ENCODE measurements at places on chromosomes 6 and 20. TPM values are rescaled to one million over a fixed set of nuclear protein-coding genes. Genes with fewer than 3 reads are reported as not detected.

UBE2J1 gene
- 13.1 TPM for total RNA-seq

SDCBP2 gene
- 1.9 TPM for total RNA-seq

DNA sequence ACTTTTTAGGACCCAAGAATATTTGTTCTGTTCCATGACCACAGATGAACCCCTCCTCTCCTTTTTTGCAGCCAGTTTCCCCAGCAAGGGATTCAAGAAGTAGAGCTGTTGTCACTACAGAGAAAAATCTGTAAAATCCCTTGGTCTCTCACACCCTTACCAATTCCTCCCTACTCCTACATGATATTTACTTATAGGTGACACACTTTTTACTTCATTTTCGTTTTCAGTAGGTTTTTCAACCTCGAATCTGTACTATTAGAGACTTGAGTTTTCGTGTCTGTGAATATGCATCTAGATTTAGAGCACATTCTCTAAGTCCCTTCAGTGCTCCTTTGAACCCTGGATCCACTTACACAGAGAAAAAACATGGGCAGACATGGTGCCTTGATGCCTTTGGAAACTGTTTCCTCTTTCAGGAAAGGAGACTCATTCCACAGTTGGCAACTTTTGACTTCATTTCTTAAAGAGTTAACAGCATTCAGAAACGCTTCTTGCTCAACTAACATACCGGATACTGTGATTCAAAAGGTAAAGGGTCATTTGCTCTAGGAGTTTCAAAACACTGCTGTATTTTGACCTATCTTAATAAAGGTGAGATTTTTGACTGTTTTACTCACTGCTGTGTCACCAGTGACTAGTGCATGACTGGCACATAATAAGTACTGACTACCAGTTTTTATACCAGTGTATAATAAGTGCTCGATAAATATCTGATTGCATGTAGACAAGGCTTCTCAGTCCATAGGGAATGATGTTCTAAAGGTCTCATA lies 50.6 kb downstream of the LAMA4 start:
- no peaks in the 10 kb centered on the region for H3K36me3 ChIP-seq
- H3K27ac ChIP-seq: no peak overlapping the region
- H3K27me3 ChIP-seq: no peaks in the 10 kb centered on the region
- peaks cover 16% of the 10 kb centered on the region for H3K4me1 ChIP-seq
- H3K4me3 ChIP-seq: no peak overlapping the region

DNA sequence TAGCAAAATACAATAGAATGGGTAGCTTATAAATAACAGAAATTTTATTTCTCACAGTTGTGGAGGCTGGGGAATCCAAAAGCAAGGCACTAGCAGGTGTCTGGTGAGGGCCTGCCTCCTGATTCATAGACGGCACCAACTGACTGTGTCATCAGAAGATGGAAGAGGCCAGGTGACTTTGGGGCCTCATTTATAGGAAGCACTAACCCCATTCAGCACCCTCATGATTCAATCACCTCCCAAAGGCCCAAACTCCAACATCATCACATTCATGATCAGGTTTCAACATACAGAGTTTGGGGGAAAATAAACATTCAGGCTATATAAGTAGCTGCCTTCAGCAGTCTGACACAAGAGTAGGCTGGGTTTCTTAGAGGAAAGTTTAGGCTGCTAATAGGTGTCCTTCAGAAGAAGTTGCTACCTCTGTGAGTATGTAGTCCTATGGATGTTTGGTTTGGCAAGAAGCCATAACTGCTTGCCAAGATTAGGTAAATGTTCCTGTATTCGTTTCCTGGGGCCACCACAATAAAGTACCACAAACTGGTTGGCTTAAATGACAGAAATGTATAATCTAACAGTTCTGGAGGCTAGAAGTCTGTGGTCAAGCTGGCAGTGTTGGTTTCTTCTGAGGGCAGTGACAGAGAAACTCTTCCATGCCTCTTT lies 48.8 kb downstream of the NT5E start:
- no peak overlapping the region for H3K4me3 ChIP-seq
- no peaks in the 10 kb centered on the region for H3K27me3 ChIP-seq
- no peak for DNase-seq
- peaks cover 23% of the 10 kb centered on the region for H3K36me3 ChIP-seq
- no peak overlapping the region for H3K27ac ChIP-seq

DNA sequence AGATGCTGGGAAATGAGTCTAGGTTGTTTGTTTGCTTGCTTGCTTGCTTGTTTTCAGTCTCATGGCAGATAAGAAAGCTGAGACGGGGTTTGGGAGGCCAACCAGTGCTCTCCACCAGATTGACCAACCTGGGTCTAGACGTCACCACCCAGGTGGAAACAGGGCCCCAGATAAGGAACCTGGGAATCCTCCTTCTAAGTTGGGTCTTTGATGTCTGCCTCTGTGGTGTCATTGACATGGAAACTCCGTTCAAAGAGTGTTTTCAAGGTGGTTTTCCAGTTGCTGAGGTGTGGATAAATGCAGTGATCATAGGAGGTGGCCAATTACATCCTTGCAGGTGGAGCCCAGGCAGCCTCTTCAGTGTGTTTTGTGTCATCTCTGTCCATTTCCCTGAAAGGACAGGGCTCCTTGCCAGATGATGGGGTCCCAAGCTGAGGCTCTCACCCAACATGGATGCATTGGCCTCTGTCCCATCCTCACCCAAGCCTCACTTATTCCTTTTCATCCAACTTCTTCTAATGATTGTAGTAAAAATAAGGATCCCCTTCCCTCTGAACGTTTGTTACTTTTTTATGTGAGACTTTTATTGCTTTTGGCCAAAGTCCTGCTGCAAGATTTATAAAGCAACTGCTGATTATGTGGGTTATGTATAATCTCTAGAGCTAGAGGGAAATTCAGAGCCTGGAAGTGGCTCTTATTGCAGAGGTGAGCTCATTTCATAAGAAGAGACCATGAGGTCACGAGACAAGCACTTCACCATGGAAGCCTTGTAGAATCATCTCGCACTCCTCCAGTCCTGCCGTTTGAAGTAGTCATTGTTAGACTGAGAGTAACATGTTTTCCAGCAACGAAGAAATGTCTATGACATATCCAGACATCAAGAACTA lies 32.0 kb upstream of the SYNDIG1 start:
- 0 out of 2 replicates have a peak, but pooled peaks cover under 1% of the 10 kb centered on the region for H3K4me1 ChIP-seq
- H3K27me3 ChIP-seq: no peaks in the 10 kb centered on the region
- no peak overlapping the region for H3K27ac ChIP-seq

DNA sequence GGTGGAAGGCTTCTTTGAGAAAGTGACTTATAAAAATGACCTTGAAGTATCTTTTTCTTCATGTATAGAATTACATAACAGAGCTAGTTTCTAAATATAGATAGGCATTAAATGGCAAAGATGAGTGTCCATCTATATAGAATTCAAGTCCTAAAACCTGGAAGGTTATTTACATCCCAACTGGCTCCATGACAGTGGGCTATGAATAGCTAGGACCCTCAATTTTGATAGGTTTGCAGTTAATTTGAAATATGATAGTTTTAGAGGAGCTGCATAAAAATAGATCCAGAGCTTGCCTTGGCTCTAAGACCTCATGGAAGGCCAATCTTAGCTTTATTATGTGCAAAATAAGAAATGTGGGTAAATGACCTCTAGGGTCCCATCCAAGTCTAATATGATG lies 310.6 kb upstream of the CITED2 start:
- no peaks in the 10 kb centered on the region for H3K36me3 ChIP-seq
- no peak overlapping the region for H3K4me3 ChIP-seq
- no peaks in the 10 kb centered on the region for H3K4me1 ChIP-seq
- DNase-seq: no peak

DNA sequence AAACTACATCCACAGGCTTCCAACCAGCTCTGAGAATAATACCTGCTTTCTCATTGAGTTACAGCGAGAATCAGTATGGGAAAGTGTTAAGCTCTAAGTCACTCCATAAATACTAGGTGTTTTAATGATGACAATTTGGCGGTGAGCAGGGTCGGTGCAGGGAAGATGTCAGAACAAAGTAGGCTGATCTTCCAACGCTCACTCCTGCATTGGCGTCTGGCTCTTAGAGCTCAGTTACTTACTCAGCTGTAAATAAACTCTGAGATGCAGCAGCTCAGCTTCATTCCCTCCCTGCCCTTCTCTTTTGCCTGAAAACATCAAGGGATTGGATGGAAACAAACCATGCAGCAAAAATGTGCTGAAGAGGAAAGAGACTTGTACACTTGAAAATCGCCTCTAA lies 102.5 kb upstream of the SPACA1 start:
- H3K4me1 ChIP-seq: no peaks in the 10 kb centered on the region
- H3K4me3 ChIP-seq: no peak overlapping the region

DNA sequence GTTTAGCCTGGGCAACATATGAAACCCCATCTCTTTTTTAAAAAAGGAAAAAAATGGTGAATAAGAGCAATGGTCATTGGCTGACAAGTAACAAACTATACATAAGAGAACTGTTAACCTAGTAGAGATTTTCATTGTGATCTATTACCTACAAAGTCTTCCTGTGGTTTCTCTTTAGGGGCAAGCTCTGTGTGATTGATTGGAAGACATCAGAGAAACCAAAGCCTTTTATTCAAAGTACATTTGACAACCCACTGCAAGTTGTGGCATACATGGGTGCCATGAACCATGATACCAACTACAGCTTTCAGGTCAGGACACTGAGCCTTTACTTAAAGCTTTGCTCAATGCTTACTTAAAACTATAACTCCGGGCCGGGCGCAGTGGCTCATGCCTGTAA lies 19.2 kb downstream of the MGME1 start:
- H3K27ac ChIP-seq: no peak overlapping the region
- H3K4me3 ChIP-seq: no peak overlapping the region
- DNase-seq: no peak
- H3K4me1 ChIP-seq: no peaks in the 10 kb centered on the region

All from H9 (cell line).